ENCODE measurements at places on chromosomes 3 and 15.
A peak's percentile ranks its signal among the peaks of the same experiment; 100 is the strongest.

- no peak for DNase-seq
These were observed 67.1 kb downstream of the ABHD5 start for GRCh38 chr3:43757666-43758321.

GRCh38 chr3:44041726-44042125, 200.0 kb upstream of the TOPAZ1 start:
- no peak for DNase-seq

DNA sequence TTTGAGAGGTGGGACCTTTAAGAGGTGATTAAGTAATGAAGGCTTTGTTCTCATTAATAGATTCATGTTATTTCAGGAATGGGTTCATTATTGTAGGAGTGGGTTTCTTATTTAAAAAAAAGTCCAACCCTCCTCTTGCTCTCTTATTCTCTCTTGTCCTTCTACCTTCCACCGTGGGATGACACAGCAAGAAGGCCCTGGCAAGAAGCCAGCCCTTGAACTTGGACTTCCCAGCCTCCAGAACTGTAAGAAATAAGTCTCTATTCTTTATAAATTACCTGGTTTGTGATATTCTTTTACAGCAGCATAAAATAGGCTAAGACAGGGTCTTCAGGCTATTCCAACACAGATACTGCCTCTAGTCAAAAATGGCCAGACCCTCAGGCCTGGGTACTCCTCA, 62.2 kb downstream of the MYLK start:
- DNase-seq, result no peak

DNA sequence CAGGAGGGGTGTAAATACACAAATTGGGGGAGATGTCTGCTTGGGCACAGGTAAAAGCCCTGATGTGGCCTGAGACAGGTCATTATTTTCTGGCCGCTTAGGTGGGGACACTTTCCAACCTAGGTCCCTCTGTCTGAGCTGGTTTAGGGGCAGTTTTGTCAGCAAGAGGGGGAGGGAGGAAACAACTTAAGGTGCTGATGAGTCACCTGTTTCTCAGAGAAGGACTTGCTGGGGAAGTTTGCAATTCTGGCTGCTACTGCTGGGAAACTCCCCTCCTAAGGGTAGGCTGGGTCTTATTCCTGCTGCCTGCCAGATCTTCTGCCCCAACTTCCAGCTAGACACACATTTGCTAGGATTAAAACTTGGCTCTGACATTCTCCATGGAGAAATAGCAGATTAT, 4.8 kb upstream of the RHOV start:
- peak; percentile 55 for DNase-seq

DNA sequence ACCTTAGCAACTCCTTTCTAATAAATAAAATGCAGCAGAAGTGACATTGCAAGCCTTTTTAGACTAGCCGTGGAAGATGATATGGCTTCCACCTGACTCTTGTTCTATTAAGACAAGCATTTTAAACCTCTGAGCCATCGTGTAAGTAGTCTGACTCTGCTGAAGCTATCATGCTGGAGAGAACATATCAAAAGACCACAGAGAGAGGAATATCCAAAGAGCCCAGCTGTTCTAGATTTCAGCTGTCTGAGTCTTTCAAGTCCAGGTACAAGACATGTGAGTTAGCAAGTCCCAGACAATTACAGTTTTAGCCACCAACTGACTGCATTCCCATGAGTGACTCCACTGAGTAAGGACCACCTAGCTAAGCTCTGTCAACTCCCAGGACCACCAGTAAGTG, 517.0 kb upstream of the NAALADL2 start:
- no peak for DNase-seq

DNA sequence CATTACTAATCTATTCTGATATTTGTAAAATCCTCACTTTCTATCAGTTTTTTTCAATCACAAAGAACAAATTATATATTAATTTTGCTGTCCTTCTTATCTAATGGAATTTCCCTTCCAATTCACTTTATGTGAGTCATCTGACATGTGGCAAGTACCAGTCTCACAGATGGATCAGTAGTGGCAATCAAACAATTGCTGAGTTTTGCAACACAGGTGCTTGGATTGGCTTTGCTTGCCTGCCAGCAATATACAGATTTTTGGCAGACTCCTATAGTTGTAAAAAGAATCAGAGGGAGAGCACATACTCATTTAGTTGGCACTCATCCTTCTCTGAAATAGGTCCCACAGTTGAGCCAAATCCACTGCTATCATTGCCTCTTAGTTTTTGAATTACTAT, 83.7 kb downstream of the BCHE start:
- DNase-seq, result no peak

DNA sequence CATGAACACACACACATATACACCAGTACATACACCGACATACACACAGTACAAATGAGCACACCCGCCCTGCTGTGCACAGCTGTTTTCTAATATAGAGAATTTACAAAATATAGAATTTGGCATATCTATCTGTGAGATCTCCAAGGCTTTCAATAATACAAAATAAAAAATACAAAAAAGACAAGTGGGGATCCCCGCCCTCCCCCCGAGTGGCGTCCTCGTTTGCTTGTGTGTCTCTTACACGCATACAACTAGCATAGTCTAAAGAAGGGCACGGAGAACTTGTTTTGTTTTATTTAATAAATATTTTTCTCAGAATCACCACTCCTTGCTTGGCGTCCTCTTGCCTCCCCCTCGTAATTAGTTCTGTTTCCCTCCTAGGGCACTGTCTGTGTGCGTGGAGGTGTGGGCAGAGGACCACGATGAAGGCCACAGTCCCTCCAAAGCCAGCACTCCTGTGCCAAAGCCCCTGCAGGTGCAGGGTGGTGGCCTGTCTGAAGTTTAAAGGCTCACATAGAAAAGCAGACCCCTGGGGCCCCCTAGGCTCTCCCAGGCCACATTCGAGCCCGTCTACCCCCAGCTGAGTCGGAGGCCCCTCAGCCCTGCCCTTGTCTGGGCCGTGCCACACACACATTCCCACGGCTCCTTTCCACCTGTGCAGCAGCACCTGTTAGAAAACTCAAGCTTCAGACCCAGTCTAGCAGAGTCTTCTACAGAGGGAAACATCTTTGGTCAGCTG, 82.1 kb downstream of the SEC22A start:
- DNase-seq, result no peak

DNA sequence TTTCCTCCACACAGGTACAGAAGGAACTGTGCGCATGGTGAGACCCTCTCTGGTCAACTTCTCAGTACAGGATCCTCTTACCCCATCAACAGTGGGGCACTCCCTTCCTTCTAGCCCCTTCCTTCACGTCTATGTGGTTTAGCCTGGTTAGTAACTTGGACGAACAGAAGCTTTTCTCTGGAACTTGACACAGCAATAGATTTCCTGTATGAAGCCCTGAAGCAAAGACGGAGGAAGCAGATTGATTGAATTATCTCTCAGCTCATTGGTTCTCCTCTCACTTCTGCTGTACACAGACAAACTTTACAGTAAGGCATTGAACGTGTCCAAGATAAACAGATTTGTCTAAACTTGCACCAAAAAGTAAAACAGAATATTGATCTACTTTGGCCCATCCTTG, at the start of gene CD200R1:
Gene CD200R1 (minus strand): TSS at position 210 of the 400 bp plus-strand sequence. CDS start 246 bp downstream, outside the sequence.
- peak; percentile 45 for DNase-seq

Measured in activated CD4-positive, alpha-beta T cell treated with anti-CD3 and anti-CD28 coated beads, Interleukin-2, Interleukin-4, amounts not matched to agents 100 ng/mL and 50 ng/mL, durations not matched to agents 16 hours and 8 hours (primary cell).